Muscle of back (tissue), 13 donors: ENCODE measurements at places on chromosomes 6 and 20. TPM values are rescaled to one million over a fixed set of nuclear protein-coding genes. Genes with fewer than 3 reads are reported as not detected.

- DNase-seq: no peak
Observed at GRCh38 chr20:31517373-31517772, 3.1 kb downstream of the HM13 start.

Gene NKX2-2
- polyA plus RNA-seq: 0.20 TPM

Gene SCUBE3
- 1.3 TPM for polyA plus RNA-seq

DNA sequence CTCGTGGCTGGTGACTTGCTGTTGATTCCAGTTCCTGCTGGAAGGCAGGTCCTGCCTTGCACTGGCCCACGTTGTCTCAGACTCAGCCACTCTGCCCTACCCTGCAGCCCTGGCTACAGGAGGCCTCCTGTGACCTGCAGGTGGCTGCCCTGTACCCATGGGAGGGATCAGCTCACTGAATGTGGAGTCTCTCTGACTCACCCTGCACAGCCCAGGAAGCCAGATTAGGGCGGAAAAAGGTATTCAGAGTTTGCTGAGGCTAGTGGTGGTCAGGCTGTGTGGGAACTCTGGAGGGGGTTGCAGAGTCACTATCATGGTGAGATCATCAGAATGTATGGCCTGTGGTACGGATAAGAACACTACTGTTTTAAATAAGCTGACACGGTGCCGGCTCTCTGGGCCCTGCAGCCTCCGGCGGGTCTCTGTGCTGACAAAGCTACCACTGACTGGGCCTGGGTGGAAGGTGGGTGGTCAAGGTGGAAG lies 24.7 kb upstream of the PYGB start:
- DNase-seq: peak; percentile 89

GRCh38 chr6:74041420-74041819 lies 345.4 kb downstream of the CD109 start:
- DNase-seq: no peak

Gene SRMS
- polyA plus RNA-seq: not detected

DNA sequence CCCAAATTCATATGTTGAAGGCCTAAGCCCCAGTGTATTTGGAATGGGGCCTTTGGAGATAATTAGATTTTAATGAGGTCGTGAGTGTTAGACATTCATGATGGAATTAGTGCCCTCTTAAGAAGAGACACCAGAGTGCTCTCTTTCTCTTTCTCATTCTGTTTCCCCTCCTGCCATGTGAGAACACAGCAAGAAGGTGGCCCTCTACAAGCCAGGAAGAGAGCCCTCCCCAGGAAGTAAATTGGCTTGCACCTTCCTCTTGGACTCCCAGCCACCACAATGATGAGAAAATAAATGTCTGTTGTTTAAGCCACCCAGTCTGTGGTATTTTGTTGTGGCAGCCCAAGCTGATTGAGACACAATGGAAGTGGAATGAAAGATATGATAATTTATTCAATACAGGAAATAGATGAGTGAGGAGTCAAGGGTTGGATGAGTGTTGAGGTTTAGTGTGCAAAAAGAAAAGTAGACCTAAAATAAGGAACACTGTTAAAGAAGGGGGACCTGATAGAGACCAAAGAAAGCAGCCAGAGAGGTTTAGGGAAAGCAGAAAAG lies 25.9 kb upstream of the ATXN1 start:
- no peak for DNase-seq

GRCh38 chr20:17438436-17439039 lies 92.6 kb downstream of the BFSP1 start:
- DNase-seq: no peak

DNA sequence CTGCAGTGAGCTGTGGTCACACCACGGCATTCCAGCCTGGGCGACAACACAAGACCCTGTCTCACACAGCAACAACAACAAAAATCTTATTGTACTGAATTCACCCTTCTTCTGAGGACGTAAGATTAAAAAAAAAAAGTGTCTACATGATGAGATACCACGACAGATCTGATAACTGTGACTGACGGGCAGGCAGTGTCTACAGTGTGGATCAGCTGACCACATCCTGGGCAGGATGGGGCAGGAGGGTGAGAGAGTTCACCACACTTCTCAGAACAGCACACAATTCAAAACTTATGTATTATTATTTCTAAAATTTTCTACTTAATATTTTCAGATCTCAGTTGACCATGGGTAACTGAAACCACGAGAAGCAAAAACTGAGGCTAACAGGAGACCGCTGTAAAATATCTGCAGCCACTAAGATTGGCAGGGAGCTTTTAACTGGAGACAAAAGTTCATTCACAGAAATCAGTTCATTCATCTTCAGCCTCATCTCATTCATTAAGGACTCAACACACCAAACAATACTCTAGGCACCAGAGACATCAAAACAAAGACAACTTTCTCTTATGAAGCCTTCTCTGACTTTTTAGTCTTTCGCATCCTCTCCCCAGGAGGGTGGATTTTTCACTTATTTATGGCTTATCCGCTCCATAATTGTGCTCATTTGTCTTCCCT lies 15.7 kb upstream of the NHSL1 start:
- no peak for DNase-seq

GRCh38 chr6:134454794-134455193 lies 136.9 kb upstream of the SGK1 start:
- no peak for DNase-seq

GRCh38 chr6:154485815-154486214 lies 24.7 kb downstream of the CNKSR3 start:
- DNase-seq: no peak

GRCh38 chr6:56456785-56457184 lies 185.9 kb downstream of the DST start:
- no peak for DNase-seq

GRCh38 chr6:12024699-12025434 lies 12.8 kb downstream of the HIVEP1 start:
- DNase-seq: no peak

Gene SIRPG
- not detected for polyA plus RNA-seq

DNA sequence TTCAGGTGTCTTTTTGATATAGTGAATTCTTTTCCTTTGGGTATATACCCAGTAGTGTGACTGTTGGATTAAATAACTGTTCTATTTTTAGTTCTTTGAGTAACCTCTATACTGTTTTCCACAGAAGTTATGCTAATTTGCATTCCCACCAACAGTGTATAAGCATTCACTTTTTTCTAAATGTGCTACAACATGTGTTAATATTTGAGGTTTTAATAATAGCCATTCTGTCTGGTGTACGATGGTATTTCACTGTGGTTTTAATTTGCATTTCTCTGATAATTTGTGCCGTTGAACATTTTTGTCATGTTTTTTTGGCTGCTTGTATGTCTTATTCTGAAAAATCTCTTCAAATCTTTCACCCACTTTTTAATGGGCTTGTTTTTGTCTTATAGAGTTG lies 563.5 kb downstream of the GRIK2 start:
- DNase-seq: no peak

Gene DHX35
- polyA plus RNA-seq: 11.7 TPM

DNA sequence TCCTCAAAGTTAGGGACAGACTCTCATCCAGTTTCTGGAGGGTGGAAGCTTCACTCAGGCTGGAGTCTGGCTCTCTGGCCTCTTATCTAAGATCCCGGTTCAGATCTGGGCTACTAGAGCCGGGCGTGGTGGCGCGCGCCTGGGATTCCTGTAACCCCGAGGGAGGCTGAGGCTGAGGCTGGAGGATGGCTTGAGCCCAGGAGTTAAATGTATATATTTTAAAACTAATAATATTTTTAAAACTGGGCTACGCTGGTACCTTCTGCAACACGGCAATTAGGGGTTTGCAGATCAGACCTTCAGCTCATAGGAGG lies 710 bp upstream of the ZNF343 start:
- no peak for DNase-seq

GRCh38 chr20:63220696-63221399 lies 4.9 kb upstream of the YTHDF1 start:
- DNase-seq: no peak

DNA sequence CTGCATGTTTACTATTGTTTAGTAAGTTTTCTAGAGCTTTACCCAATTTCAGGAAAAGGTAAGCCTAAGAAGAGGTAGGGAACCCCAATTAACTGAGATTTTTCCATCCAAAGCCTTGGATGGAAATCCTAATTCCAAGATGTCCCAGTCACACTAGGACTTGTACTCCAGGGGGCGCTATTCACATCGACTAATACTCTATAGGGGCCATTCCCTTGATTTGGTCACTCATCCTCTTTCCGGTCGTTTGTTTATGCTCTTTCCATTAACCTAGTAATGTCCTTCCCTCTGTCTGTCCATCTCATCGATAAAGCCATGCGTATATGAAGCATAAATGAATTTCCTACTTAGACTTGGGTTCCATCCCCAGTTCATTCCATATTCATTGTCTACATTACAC lies 80.8 kb upstream of the FUCA2 start:
- no peak for DNase-seq

- no peak for DNase-seq
Observed at GRCh38 chr20:50100552-50100951, 12.4 kb downstream of the UBE2V1 start.

- no peak for DNase-seq
Observed at GRCh38 chr6:148524976-148525375, 182.3 kb downstream of the SASH1 start.

Gene R3HDML
- polyA plus RNA-seq: not detected

Gene BPIFB1
- polyA plus RNA-seq: not detected

DNA sequence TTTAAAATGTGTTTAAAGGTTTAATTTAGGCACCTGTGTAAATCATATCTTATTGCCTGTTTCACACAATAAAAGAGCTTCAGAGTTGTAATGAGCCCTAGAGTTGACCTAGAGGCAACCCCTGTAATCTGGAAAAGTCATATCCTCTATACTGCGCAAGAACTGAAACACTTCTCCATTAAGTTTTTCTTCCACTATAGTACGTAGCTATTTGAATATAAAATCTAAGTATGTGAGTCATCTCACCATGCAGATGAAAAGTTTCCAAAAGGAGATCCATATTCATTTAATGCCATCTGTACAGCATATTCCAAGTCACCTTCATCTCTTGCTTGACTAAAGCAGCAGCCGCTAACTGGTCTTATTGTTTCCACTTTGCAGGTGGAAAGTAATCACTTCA lies 26.0 kb upstream of the TAAR1 start:
- peak; percentile 6 for DNase-seq

Gene BPIFA1
- polyA plus RNA-seq: not detected

DNA sequence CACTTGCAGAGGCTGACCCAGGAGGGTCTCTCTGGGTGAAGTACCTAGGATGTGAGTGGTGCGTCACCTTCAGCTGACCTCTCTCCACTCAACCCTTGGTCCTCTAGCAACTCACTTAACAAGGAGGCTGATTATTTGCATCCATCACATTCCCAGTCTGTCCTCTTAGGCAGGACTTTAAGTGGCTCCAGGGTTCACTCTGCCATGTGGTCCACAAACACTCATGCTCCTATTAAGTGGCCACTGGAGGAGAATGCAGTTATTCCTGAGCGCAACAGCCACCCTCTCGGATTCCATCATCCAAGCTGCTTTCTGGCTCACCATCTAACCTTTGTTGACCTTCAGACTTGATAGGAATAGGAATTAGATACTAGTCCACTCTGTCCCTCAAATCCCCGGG lies 61.1 kb upstream of the SCAF8 start:
- DNase-seq: no peak
